Breast epithelium (tissue), 4 donors: ENCODE measurements at places on chromosomes 11 and 22. TPM values are rescaled to one million over a fixed set of nuclear protein-coding genes. Genes with fewer than 3 reads are reported as not detected.
A peak's percentile ranks its signal among the peaks of the same experiment; 100 is the strongest.

The SHISAL1 gene
- total RNA-seq = 0.33 TPM

The PARVA gene
- 60.4 TPM for total RNA-seq

The PKDREJ gene
- not detected for total RNA-seq

DNA sequence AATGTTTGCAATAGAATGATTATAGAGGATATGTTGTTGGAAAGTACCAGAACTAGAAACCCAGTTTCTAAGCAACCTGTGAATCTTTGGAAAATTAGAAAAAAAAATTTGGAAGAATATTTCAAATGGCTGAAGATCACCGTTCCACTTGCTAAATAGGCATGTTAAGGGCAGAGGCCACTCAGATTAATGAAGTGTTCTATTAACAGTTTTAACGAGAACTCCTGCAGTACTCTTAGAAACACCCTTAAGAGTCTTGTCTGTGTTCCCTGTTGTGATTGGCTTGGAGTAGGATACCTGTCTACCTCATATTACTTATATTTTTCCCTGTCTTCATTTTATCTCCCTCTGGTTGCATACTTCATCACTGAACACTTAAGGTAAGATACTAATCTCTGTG is 4.6 kb downstream of the C11orf54 start:
- no peak for DNase-seq

The AQP11 gene
- 1.6 TPM for total RNA-seq

- no peak for DNase-seq
Observed at GRCh38 chr11:17277024-17277584, 565 bp downstream of the NUCB2 start.

The NCF4 gene
- total RNA-seq = 13.4 TPM

- no peak for DNase-seq
Observed at GRCh38 chr11:16191868-16192240, 164.5 kb downstream of the SOX6 start.

GRCh38 chr11:73946798-73947458 is 3.9 kb upstream of the DNAJB13 start:
- DNase-seq = no peak

The CDCA5 gene
- total RNA-seq = 0.96 TPM

The OR4C12 gene
- total RNA-seq = not detected

DNA sequence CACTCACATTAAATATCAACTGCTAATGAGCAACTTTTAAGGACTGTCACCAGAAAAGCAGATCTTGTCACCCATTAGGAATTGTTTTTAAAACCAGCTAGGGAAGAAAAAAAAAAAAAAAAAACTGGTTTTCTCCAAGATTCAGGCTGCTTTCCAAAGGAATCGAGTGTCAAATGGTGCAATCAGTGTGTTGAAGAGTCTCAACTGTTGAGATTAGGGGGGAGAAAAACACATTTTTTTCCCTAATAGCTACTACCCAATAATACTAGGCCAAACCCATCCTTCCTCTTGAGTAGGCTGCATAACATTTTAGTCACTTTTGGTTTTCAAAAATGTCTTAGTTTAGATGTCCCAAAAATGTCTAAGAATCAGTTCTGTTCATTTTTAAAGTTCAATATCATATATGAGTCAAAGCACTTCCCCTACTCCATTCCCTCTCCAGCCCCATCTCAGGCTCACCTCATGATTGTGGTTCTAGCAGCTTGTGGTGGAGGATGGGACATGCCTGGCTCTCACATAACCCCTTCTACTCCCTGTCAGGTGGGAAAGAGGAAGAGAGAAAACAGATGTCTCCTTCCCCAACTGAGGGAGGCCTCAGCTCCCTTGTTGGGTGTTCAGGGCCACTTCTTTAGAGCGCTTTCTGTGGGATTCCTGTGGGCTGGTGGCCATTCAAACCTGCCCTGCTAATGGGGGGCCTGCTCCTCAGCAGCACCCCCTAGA is 193.6 kb downstream of the CWF19L2 start:
- no peak for DNase-seq

GRCh38 chr22:31752096-31752847 is 1.5 kb upstream of the DEPDC5 start:
- no peak for DNase-seq

DNA sequence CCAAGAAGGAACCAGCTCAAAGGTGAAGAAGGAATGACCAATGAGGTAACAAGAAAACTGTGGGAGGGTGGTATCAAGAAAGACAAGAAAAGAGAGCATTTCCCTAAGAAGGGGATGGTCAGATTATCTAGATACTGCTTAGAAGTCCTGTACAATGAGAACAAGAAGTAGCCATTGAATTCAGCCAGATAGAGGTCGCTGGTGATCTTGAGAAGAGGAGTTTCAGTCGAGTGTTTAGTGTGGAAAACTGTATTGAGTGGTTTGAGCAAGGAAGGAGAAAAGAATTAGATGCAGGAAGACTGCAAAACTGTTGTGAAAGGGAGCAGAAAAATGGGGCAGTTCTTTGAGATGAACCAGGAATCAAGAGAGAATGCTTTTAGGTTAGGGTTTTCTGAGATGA is 74.6 kb upstream of the FAT3 start:
- no peak for DNase-seq

DNA sequence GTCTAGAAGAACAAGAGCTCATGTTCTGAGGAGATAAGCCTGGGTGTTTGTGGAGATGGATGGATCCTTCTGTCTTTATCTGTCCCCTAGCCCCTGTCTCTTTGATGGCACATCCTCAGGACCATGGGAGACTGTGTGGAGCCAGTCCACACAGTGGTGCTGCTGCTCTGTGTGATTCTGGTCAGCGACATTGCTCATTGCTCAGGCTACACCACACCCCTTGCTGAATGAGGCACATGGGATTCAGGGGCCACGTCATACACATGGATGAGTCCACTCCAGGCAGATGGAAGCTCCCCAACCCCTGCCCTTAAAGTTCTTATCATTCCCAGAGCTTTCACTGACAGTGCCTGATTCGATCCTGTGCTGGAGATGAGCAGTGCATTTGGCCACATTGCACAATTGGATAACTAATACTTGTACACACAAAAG is 222.2 kb downstream of the NAV2 start:
- no peak for DNase-seq

DNA sequence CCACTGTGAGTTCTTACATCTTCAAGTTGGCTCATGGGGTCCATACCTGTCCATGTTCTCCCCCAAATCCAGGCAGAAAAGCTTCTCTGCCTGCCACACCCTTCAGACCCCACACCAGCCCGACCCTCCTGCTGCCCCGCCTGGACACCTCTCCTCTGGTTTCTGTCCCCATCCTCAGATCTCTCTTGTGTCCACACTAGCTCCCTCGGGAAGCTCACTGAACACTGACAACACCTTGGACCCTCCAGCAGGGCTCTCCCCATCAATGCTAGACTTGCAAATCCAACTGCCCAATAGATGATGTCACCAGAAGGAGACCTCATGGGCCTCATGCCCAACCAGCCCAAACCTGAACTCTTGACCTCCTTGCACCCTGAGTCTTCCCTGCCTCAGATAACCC is 2.9 kb downstream of the SCARF2 start:
- DNase-seq = no peak

The TTLL1 gene
- 4.6 TPM for total RNA-seq

DNA sequence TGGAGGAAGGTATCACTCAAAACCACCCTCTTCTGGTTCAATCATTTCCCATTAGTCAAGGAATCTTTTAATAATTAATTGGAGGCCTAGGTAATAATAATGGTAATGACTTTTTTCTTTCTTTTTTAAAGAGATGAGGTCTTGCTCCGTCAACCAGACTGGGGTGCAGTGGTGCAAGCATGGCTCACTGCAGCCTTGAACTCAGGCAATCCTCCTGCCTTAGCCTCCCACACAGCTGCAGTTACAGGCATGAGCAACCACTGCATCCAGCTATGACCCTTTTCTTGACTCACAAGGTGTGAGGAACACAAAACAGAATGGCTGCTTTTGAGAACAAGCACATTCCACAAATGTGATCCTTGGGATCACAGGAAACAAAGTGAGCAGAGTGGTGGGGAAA is 3.6 kb downstream of the POLDIP3 start:
- DNase-seq = no peak

The PATE3 gene
- not detected for total RNA-seq

The PNPLA5 gene
- total RNA-seq = not detected

DNA sequence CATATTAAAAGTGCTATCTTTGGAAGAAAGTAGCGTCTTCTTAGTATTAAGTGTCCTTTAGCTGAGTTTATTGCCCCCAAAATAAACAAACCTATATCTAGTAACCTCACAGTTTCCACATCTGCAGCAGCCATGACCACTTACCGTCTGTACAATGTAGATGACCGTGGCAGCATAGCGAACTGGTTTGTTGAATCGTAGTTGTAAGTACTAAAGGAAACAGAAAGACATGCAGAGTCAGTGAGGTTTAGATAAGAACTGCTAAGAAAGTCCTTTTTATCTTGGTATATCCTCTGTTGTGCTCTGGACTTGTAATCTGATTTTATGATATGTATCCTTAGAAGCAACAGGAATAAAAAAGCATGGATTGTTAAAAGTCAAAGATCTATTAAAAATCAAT is 9.4 kb downstream of the SLC5A12 start:
- no peak for DNase-seq

- DNase-seq = no peak
Observed at GRCh38 chr11:45280449-45280848, 5.7 kb downstream of the SYT13 start.

DNA sequence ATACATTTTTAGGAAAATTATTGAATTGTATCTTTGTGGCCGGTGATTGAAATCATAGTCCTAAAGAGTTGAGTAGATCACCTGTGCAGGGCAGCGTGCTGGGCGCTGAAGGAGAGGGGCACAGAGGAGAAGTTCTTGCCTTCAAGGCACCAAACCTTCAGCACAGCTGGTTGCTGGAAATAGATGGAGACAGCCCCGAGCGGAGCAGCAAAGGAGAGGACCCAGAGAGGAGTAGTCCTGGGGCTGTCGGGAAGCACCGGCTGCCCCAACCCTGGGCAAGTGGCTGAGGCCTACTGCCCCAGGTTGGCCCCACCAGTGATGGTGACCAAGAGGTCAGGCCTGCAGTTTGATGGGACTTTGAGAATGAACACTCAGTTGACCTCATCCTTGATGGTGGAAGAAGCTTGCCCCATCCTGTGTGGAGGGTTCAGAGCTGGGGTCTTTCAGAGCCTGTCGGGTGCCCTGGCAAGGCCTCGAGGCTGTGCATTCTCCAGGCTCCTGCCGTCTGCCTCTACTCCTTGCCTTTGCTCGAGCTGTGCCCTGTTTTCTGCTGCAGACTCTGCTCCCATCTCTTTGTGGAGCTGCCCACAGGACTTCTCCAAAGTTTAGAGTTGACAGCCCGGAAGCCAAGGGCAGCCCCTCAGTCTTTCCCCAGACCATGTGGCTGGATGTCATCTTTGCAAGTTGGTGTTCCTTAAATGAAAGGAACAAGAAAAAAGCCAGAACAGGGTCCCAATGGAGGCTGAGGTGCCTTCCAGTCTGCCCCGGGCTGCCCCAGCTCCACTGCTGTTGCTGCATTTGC is 285.1 kb downstream of the TBC1D22A start:
- no peak for DNase-seq

DNA sequence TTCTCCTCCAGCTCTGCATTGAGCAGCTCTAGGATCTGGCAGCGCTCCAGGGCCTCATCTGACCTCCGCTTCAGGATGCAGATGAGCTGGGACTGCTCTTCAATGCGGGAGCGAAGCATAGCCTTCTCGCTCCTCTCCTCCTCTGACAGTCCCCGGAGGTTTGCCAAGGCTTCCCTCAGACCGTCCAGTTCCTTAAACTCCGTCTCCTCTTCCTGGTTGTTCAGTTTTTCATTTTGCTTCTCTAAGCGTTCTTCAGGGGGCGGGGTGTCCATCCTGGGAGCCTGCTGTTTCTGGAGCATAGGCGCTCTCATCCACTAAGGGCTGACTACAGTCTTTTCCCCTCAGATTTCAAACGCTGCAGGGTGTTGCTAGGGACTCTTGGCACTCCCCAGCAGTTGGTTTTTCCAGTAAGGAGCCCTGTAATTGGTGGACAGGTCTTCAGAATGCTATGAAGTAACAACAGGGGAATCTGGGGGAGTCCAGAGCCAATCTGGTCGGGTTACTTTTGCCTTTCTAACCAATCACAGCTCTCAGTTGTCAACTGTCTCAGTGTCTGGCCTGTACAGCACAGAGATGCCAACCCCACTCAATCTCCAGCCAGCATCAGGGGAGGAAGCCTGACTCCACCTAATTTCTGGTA is at the start of gene CCDC89:
Gene CCDC89 (minus strand): TSS at position 376 of the 640 bp plus-strand sequence. CDS start 65 bp downstream, at position 311.
- DNase-seq = peak; percentile 77

The SOX10 gene
- total RNA-seq = 0.16 TPM

GRCh38 chr11:7320306-7320705 is 68.6 kb downstream of the SYT9 start:
- no peak for DNase-seq

The SYT12 gene
- 0.16 TPM for total RNA-seq

GRCh38 chr11:48193876-48194275 is 22.7 kb upstream of the OR4B1 start:
- DNase-seq = no peak

The MB gene
- 10.0 TPM for total RNA-seq

The OR5T2 gene
- not detected for total RNA-seq

GRCh38 chr11:118646393-118646792 is 33.1 kb downstream of the TREH start:
- DNase-seq = no peak

The SAA2 gene
- 428 TPM for total RNA-seq

DNA sequence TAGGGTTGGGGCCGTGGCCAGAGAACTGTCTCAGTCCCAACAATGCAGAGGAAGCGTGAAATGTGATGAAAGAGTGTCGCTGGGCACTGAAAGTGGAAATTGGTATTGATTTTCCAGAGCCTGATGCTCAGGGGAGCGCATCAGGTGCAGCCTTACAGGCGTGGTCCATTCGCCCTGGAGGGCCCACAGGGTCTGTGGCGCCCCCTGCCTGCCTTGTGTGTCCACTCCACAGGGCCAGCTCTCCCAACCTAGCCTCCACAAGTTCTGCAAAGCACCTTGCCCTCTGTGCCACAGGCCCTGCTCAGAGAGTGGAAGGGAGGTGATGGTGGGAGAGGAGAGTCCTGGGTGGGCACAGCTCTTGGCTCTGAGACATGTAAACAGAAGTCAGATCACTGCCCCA is 54.9 kb upstream of the LMO1 start:
- DNase-seq = peak; percentile 20

DNA sequence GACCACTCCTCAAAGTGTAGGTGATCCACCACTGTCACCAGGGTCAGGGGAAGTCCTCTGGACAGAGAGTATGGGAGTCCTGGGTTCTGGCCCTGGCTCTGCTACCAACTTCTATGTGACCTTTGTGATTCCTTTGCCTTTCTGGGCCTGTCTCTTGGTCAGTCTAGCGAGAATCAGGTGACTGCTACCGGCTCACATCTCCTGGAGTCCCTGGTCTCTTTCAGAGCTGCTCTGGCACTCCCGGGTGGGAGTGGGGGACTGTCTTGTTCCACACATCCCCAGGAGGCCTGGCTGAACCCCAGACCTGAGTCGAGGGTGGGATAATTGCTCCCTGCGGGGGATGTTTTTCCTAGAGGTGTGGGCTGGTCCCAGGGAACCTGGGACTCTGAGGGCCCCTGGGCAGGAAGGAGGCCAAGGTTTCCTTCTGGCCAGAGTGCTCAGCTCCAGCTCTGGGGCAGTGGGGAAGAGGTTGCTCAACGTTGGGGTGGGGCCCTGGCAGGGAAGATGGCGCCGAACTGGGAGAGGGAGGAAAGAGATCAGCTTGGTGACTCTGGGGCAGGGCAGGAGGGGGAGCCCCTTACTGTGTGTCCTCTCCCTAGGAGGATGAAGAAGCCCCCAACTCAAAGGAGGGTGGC is 2.1 kb downstream of the SOX10 start:
- no peak for DNase-seq

- DNase-seq = no peak
Observed at GRCh38 chr11:77993902-77994301, 566 bp downstream of the INTS4 start.

The OR4A16 gene
- not detected for total RNA-seq

GRCh38 chr22:20186183-20186870 is 35.5 kb upstream of the CCDC188 start:
- DNase-seq = no peak

- peak; percentile 58 for DNase-seq
Observed at GRCh38 chr11:68090706-68091105, 30.5 kb downstream of the CHKA start.
